Cerebellum (tissue), 4 donors: ENCODE measurements at places on chromosomes 7 and 10. TPM values are rescaled to one million over a fixed set of nuclear protein-coding genes. Genes with fewer than 3 reads are reported as not detected.

The NPC1L1 gene
- total RNA-seq, result not detected

The KCNMA1 gene
- total RNA-seq, result 109 TPM

The LGI1 gene
- 9.6 TPM for total RNA-seq

- no peak for DNase-seq
Measured at GRCh38 chr10:76892766-76893479, 744.7 kb downstream of the KCNMA1 start.

The SLC26A3 gene
- 0.54 TPM for total RNA-seq

The CYP2C19 gene
- total RNA-seq, result 0.36 TPM

The APBB1IP gene
- 1.6 TPM for total RNA-seq

The TFAM gene
- total RNA-seq, result 31.9 TPM

- no peak for DNase-seq
Measured at GRCh38 chr10:28849309-28849708, 172.0 kb downstream of the BAMBI start.

The CYP2E1 gene
- 16.0 TPM for total RNA-seq

GRCh38 chr10:79268742-79269141, 78.5 kb upstream of the PPIF start:
- no peak for DNase-seq

- no peak for DNase-seq
Measured at GRCh38 chr10:80493522-80494051, 39.5 kb downstream of the TSPAN14 start.

DNA sequence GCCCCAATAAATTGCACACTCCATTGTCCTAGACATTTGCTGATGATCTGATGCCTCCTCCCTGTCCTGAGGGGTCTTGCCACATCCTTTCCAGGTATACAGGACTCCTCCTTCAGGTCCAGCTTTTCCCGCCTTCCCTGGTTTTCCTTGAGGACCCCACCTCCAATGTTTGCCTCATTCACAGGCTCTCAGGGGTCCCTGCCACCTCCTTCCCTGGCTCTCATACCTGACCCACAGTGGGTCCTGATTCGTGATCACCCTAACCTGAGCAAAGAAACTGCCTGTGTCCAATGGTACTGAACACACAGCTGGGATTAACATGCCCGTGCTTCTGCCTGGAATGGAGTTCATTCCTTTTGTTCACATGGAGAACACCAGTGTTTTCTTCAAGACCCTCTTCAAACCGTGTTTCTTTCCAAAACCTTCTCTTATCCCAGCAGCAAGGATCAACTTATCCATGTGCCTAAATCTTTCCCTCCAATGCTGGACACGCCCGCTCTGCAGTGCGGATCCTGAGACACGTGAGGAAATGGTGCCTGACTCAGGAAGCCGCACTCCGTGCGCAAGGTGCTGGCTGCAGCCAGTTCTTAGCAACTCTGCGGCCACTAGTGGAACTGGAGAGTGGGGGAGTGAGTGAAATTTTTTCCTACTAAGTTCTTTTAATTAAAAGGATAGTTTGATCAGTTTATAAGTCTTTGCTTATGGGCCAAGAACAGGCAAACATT, 354.6 kb upstream of the SHH start:
- no peak for DNase-seq

DNA sequence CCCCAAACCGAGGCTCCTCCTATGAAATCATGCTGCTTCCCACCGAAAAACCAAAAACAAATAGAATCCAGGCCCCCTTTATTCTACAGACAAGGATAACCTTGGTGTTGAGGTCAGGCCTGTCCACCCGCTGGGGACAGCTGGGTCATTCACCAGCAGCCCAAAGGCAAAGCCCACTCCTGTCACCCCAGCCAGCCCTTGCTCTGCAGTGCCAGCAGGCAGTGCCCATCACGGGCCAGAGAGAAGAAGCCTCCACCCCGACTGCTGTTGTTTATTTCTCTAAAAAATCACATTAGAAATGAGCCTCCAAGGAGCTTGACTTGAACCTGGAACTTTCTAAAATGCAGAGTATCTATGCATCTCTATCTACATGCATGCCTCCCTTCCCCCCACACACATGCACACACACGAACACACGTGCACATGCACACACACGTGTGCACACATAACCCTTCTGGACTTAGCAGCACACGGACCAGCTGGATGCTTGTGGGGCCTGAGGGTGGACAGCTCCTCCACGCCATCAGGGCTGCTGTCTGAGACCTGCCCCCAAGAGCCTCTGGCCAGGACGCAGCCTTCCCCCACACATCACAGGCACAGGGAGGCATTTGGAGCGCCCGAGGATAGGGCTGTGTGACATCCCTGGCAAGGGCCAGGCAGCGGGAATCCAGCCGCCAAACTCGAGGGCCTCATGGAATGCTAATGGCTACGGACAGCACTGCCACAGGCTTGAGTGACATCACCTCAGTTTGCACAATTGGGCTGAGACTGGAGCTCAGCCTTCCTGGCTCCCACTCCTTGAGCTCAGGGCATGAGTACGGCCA, 22.8 kb downstream of the PRKAG2 start:
- DNase-seq, result no peak

The EBF3 gene
- total RNA-seq, result 185 TPM

DNA sequence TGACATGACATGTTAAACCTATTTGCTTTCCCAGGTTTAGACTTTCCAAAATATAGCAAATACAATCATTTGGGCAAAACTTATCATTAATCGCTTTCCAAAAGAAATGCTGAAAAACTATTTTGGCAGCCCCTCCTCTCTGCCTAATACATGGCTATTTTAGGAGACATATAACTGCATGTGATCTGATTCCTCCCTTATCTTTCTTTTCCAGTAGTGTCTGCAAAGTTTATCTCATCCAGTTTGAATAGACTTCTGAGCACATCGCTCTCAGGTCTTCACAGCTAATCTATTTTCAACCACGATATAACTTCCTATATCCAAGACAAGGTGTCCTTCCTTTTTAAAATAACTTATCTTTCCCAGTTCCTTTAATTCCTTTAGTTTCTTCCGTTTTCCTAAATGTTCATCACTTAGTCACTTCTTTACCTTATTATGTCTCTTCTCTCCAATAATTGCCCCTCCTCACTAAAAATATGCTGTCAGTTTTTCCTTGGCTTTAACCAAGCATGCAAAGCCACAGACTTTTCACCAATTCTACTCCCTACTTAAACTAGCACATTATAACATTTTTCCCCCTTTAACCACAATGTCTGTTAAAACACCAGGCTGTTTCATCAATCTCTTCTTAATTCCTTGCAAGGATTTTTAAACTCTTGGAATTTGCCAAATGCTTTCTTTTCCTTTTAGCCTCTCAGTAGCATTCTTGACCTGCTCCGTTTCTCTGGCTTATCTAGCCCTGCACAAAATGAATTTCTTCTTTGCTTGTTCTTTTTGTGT, 24.4 kb downstream of the GNG11 start:
- DNase-seq, result no peak

- DNase-seq, result no peak
Measured at GRCh38 chr10:43627942-43628341, 20.7 kb downstream of the ZNF32 start.
